DMS79 (cell line): ENCODE measurements at places on chromosomes 11 and 22.
A peak's percentile ranks its signal among the peaks of the same experiment; 100 is the strongest.

- no peak for DNase-seq
Measured at GRCh38 chr11:10318527-10318802, 13.6 kb downstream of the ADM start.

- no peak for DNase-seq
Measured at GRCh38 chr11:121538054-121538453, 85.3 kb upstream of the SORL1-AS1 start.

DNA sequence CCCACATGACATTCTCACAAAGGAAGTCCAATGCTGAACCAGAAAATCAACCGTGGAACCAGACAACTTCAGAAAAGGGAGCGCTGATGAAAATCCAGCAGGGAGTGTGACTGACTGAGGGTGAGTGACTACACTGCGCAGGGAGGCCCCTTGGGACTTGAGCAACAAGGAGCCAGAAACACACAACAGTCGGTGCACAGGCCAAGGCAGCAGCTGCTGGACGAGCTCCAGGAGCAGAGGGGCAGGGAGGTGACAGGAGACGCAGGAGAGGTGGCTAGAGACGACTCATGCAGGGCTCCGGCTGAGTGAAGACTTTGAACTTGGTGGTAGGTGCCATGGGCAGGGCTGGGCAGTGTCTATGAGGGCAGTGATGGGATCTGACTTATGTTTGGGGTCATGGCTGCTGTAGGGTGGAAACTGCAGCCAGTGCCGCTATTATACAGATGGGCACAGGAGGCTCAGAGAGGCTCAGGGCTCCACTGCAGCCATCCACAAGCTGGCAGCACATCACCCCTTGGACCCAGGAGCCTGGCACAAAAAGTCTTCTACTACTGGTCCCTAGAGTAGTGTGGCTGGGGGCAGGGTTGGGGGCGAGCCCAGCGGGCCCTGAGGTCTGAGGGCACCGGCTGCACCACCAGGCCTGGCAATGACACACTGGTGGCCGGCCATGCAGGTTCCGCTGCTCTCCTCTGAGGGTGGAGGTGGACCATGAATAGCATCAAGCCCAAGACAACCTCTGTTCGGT lies 10.3 kb upstream of the FADD start:
- DNase-seq = no peak

- DNase-seq = no peak
Measured at GRCh38 chr11:77249427-77249826, 52.1 kb downstream of the GDPD4 start.

- DNase-seq = peak; percentile 61
Measured at GRCh38 chr22:20750461-20751184, 23.3 kb upstream of the SERPIND1 start.

DNA sequence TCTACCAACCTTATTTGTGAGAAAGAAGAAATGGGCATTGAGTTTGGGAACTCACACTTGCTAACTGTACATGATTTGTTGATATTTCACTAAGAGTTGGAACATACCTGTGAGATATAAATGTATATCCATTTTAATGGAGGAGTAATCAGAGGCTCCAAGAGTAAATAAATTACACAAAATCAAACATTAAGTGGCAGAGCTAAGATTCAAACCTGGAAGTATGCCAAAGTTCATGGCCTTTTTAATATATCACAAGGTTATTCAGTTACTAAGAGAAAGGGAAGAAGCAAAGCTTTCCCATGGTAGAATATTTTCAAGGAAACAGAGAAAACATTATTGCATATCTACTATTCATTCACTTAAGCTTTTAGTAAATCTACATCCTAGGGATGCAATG lies 1641.1 kb downstream of the FAM181B start:
- DNase-seq = no peak

- DNase-seq = no peak
Measured at GRCh38 chr11:43927925-43928707, 14.3 kb upstream of the C11orf96 start.

- no peak for DNase-seq
Measured at GRCh38 chr11:13104619-13105236, 95.6 kb downstream of the RASSF10 start.

DNA sequence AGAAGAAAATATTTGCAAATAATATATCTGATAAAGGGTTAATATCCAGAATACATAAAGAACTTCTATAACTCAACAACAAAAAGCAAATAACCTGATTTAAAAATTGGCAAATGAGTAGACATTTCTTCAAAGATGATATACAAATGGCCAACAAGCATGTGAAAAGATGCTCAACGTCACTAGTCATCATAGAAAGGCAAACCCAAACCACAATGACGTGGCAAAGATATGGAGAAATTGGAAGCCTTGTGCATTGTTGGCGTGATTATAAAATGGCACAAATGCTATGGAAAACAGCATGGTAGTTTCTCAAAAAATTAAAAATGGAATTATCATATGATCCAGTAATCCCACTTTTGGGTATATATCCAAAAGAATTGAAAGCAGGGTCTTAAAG lies 466.3 kb downstream of the TBC1D22A start:
- DNase-seq = no peak

GRCh38 chr11:120911943-120912342 lies 112.0 kb upstream of the TBCEL start:
- no peak for DNase-seq

DNA sequence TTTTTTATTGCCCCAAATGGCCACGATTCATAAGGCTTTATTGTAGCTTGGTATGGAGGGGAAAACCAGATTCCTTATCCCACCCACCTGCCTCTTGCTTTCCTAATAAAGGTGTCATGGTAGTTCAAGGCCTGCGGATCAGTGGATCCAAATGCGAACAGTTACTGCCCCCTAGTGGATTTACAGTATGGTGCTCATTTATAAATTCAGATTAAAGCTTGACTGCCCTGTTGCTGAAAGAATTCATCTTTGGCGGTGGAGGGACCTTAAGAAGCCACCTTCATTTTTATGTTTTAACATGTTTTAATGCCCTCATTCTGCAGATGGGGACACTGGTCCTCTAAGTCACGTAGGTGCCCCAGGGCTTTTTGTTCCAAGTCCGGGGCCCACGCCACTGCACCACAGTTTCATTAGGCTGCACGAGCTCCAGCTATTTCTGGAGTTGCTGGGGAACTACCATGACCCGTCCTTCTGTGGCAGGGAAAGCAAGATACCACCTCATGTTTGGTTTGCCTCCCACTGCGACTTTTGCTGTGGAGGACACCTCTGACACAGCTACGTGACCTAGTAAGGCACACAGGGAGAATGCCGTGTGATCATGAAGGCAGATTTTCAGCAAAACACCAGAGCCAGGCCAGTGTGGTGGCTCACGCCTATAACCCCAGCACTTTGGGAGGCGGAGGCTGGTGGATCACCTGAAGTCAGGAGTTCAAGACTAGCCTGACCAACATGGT lies 15.6 kb upstream of the INCENP start:
- peak; percentile 27 for DNase-seq

- DNase-seq = peak; percentile 66
Measured at GRCh38 chr11:57426439-57426928, 437 bp downstream of the SLC43A3 start.

DNA sequence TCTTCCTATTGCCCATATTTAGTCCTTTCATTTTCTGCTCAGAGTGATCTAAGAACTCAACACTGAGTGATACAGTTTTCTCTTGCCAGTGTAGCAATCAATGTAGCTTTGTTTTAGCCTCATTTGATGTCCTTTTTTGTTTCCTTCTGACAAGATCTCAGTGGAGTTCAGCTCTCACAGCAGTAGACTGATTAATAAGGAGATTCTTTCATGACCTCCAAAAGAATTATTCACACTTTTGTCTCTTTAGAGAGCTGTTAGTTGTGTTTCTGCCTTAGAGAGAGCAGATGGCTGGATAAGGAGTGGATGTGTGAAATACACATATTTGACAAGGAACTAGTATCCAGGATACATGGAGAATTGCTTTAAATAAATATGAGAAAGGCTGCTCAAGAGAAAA lies 6.6 kb upstream of the TMEM225 start:
- DNase-seq = no peak

DNA sequence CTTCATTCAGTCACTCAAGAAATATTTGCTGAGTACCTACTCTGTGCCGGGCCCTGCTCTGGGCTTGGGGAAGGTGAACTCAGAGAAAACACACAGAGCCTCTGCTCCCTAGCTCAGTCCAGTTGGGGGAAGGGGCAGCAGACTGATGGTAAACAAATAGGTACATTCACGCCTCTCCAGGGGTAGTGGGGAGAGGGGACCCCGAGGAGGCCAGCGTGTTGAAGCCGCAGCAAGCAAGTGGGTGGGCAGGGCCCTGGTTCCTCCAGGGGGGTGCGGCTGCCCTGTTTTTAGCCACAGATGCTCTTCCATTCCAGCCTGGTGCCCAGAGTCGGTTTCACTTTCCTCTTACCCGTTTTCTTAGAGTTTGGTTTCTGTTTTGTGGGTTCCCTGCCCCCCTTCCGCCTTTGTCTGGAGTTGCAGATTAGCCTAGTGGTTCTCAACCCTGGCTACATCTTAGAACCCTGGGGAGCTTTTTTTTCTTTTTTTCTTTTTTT lies 8.7 kb downstream of the DRAP1 start:
- no peak for DNase-seq

DNA sequence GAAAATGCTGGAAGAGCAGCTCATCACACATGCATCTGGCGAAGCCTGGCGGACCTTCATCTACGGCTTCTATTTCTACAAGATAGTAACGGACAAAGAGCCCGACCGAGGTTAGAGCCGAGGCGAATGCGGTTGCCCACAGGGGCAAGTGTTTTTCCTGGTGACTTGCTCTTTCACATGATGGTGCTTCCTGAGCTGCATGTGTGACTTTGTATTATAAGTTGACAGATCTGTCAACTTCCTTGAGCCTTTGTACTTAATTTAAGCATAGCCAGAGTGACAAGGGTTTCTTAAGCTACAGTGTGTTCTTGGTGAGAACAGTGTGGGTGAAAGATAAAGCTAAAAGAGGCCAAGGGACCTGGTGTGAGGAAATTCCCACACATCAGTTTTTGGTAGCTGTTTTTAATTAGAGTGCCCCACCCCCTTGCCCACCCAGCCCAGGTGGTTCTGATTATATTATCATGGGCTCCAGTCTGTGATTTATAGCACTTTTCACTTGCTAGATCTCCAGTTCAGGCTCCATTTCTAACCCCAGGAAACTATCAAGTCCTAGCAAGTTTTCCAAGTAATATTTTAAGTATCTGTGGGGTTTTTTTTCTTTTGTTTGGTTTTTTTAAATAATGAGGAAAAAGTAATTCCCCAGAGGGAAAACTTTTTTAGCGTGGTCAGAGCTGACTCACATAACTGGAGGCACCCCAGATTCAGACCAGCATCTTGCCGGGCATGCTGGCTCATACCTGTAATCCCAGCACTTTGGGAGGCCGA lies 68.0 kb upstream of the YWHAH start:
- DNase-seq = no peak

DNA sequence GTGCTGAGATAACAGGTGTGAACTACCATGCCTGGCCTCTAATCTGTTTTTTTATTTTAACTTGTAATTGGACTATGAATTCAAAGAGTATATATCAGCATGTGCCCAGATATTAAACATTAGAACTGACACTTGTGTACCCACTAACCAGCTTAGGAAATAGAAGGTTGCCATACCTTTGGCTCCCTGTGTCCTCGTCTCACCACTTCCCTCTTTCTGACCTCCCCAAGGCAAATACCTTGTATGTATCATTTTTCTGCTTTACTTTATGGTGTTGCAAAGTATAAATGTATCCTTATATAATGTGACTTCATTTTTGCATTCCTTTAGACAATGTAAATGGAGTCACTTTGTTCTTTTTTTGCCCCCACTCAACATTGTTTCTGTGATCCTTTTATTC lies 9.1 kb downstream of the PPP6R3 start:
- DNase-seq = no peak

- peak; percentile 64 for DNase-seq
Measured at GRCh38 chr11:82533628-82534327, 199.9 kb downstream of the FAM181B start.

DNA sequence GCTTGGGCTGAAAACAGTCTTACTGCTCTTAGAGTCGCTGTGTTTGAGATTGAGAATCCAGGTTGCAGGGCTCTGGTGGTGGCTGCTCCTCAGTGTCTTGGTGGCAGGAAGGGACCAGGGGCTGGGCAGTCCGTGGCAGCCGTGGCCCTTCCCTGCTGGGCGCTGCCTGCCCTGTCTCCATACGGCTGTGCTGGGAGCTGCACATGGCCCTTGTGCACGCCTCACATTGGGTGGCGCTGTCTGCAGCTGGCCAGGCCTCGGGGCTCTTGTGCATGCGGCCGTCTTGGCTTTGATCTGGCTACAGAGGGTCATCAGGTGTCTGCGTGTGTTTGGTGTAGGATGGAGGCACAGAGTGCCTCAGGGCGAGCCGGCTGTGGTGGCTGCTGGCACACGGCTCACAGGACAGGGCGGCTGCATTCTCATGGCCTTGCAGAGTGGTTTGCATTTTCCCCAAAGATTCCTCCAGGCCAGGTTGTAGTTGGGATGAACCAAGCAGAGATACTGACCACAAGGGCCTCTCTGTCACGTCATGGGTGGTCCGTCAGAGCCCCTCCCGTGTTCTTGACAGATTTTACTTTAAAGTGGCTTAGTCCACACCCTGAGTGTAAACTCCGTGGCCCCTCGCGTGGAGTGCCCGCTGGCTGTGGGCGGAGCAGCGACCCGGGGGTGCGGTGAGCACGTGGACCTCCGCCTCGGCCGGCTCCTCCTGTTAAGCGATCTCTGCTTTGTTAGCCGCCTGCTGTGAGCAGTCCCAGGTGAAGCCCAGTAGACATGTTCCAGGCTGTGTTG lies 34.7 kb downstream of the MUC6 start:
- no peak for DNase-seq

GRCh38 chr11:86916330-86916729 lies 38.9 kb downstream of the FZD4 start:
- no peak for DNase-seq

DNA sequence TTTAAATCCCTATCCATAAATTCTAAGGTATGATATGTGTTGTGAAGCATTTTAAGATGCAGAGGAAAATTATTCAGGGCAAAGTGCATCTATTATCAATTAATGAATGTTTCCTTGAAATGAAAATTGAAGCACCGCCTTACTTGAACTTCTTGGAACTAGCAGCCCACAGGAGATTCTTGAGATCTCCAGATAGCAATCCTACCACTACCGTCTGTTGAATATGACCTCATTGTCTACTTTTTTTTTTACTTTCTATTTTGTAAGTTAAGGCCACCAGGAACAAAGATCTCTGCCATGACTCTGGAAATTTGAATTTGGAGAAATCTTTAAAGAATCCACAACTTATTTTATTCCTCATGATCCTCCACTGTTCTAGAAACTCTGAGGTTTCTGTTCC lies 808.7 kb downstream of the KCNA4 start:
- no peak for DNase-seq
